ENCODE measurements at places on chromosomes 5 and 9.

- no peak for DNase-seq
Observed at GRCh38 chr9:19136129-19136528, 8.8 kb upstream of the PLIN2 start.

DNA sequence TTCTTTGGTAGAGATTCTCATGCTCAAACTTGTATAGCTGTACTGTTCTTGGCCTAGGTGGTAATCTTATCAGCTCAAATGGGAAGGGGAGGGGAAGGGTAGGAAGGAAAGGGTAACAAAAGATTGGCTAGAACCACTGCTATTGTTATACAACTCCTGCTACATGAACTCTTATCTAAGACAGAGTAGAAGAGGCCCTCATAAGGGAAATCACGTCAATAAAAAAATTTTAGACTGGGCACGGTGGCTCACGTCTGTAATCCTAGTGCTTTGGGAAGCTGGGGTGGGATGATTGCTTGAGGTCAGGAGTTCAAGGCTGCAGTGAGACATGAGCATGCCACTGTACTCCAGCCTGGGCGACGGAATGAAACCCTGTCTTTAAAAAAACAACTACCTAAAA is 15.9 kb downstream of the STOM start:
- DNase-seq = no peak

DNA sequence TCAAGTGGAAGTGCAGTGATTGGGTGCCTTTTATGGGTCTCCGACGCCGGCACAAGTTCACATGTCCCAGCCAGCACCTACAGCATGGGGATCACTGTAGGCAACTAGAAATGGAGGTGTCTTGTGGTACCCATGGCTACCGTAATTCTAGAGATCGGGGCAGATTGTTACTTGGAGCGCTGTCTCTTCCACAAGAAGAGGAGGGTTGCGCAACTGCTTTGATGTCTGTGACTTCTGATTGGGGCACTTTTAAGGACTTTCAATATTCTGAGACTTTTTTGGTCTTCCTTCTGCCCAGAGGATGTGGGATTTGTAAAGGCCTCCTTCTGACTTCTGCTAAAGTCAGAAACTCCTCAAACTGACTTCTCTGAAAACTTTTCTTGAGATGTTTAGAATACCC is 41.9 kb downstream of the GLRX start:
- peak; percentile 59 for DNase-seq

- DNase-seq = no peak
Observed at GRCh38 chr9:4318326-4318725, 18.5 kb upstream of the GLIS3 start.
